ENCODE measurements at places on chromosomes 1 and 21. TPM values are rescaled to one million over a fixed set of nuclear protein-coding genes. Genes with fewer than 3 reads are reported as not detected.

F5 gene
- 1.2 TPM for total RNA-seq

IER5 gene
- total RNA-seq: 22.0 TPM

OR2T2 gene
- not detected for total RNA-seq

ALX3 gene
- not detected for total RNA-seq

S100A7 gene
- not detected for total RNA-seq

DNA sequence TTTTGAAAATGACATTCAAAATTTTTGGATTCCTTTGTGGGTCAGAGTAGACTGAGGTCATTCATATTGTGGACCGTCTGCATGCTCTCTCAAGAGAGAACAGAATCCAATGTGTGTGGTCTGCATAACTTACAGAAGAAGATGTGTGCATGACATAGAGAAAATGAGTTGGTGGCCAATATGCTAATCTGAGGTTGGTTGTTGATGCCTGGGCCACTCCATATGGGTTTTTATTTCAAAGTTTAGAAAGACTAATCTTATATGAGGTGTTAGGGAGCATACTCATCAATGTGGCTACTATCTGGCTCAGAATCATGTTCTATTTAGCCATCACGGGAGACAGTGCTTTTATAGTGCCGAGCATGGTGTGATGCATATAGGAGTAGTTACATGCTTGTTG, 18.2 kb downstream of the NTNG1 start:
- no peaks in the 10 kb centered on the region for H3K36me3 ChIP-seq
- H3K4me3 ChIP-seq: no peak overlapping the region
- H3K4me1 ChIP-seq: no peaks in the 10 kb centered on the region
- no peaks in the 10 kb centered on the region for H3K27me3 ChIP-seq
- no peak for DNase-seq

DNA sequence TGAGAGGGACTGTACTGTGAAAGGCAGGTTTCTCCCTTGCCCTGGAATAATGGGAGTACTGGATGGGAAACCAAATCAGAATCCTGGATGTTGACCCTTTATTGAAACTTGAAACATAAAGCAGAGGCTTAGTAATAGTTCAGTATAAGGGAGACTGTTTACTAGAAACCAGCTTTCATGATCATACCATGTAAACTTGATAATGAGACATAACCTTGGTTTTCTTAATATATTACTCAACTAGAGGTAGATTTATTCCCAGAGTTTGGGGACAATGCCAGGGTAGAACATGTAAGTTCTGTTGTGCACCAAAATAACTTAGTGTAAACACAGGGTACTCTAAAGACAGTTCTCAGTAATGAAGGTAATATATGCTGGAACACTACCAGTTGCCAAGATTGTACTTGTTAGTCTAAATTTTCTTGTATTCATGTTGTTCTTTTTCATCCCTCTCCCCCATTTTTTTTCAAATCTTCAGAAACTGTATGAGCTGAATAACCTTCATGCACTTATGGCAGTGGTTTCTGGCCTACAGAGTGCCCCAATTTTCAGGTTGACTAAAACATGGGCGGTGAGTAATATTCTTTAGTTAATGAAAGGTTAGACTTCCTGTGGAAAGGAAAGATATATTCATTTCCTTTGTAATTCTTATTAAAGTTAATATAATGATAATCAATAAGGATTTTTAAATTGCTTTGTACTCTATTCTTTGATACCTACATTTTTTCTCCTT, 49.6 kb downstream of the ANGPTL1 start:
- DNase-seq: no peak
- no peaks in the 10 kb centered on the region for H3K36me3 ChIP-seq
- no peak overlapping the region for H3K4me3 ChIP-seq
- peaks cover 7% of the 10 kb centered on the region for H3K4me1 ChIP-seq
- H3K27me3 ChIP-seq: no peaks in the 10 kb centered on the region

DNA sequence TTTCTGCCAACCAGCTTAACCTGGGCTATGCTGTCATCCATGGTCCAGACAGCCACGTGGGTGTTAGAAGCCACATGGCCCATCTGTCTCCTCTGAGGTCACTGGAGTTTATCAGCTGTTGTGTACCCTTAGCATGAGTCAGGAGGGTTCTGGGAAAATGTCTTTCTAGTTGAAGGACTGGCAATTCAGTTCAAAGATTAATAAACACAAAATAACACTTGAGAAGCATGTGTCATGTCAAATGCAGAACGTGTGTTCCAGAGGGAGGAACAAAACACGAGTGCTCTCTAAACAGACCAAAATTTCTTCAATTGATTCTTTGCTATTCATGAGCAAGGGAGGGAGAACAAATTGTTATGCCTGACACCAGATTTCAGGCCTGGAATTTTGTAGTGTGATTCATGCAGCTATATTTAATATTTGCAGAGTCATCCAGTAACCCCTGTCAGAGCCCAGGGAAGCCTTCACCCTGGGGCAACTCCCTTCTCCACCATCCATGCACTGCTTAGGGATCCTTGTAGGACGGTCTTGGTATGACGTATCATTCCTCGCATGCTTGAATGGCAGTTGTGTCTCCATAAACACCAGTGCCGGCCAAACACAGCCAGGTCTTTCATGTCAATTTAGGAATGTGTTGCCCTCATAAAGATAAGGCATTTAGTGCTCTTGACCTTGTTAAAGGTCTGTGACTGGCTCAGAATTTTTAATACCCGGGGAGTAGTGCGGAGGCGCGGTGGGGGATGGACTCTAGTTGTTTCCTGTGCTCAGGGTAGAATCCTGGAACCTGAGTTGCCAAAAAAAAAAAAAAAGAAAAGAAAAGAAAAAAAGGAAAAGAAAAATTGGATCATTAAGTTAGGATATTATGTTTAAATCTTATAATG, 27.7 kb upstream of the DYRK1A start:
- H3K4me1 ChIP-seq: peaks cover 19% of the 10 kb centered on the region
- no peaks in the 10 kb centered on the region for H3K36me3 ChIP-seq
- no peak for DNase-seq
- no peaks in the 10 kb centered on the region for H3K27me3 ChIP-seq
- no peak overlapping the region for H3K4me3 ChIP-seq

DNA sequence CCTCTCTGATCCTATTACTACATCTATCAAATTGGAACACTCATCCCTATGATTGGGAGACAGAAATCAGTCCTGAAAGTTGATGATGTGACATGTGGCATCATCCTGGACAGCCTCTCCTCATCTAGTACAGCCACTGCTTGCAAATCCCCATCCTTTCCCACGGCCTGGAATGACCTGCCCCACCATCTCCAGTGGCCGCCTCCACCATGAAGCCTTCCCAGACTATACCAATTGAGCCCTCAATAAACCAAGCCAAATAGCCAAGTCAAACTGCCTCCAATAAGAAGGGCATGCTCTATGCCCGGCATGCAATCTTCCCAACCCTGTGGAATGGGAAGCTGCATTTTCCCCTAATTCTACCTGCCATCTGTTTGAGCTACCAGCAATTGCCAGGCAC, 561 bp upstream of the ARHGEF19 start:
- no peaks in the 10 kb centered on the region for H3K36me3 ChIP-seq
- no peak overlapping the region for H3K27ac ChIP-seq
- H3K4me3 ChIP-seq: no peak overlapping the region
- no peak for DNase-seq

GRCh38 chr1:99789715-99790114, 23.3 kb upstream of the FRRS1 start:
- no peaks in the 10 kb centered on the region for H3K27me3 ChIP-seq
- H3K4me1 ChIP-seq: no peaks in the 10 kb centered on the region

DNA sequence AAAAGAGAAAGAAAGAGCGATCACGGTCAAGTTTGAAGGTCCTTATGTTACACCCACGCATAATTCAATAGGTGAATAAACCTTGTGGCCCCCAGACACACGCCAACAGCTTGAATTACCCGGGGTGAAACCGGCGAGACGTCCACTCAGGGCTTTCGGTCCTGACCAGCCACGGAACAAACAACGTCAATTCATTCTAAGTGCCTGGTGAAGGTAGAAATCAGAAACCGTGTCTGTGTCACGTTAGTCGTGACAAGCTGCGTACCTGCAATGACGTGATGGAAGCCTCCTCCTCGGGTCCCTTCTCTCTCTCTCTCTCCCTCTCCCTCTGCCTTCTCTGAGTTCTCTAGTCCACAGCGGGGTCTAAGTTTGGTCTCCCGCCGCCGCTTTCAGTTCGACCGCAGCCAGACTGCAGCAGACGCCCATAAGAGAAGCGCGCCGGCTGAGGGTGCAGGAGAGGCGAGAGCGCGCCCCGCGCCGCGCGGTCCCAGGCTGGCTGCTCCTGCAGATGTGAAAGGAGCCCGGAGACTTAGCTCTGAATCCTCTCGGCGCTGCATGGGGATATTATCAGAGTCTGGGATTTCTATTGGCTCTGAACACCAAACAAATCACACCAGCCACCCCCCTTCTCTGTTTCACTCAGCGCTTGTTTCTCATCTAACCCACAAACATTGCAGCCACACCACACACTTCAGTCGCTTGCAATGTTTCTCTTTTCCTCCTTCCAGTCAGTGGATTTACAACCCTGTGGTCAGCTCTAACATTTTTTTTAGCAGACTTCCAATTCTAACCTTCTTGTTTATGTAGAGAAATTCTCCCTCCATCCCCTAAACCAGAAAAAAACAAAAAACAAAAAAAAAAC, at the start of gene GREM2:
GREM2 (minus strand) TSS at position 537 of the 862 bp plus-strand sequence. CDS start 118,680 bp downstream, outside the sequence.
- H3K4me1 ChIP-seq: peaks cover 20% of the 10 kb centered on the region
- no peaks in the 10 kb centered on the region for H3K27me3 ChIP-seq
- peak within 1 kb of the TSS; percentile 70 for H3K4me3 ChIP-seq
- peak; percentile 92 for DNase-seq

DNA sequence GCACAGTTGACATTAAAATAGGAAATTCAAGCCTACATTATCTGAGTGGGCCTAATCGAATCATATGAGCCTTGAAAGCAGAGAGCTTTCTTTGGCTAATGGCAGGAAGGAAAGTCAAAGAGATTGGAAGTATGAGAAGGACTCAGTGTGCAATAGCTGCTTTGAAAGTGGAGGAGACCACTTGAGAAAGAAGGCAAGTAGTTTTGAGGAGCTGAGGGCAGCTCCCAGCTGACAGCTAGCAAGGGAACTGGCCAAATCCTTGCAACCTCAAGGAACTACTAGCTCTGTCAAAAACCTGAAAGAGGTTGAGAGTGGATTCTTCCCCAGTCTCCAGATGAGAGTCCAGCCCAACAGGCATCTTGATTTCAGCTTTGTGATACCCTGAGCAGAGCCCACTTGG, 149.0 kb upstream of the CACYBP start:
- DNase-seq: no peak
- no peaks in the 10 kb centered on the region for H3K4me1 ChIP-seq
- H3K36me3 ChIP-seq: no peaks in the 10 kb centered on the region
- H3K27ac ChIP-seq: no peak overlapping the region
- no peak overlapping the region for H3K4me3 ChIP-seq

- no peaks in the 10 kb centered on the region for H3K4me1 ChIP-seq
- H3K27ac ChIP-seq: no peak overlapping the region
- no peaks in the 10 kb centered on the region for H3K36me3 ChIP-seq
- H3K27me3 ChIP-seq: no peaks in the 10 kb centered on the region
- no peak for DNase-seq
Observed at GRCh38 chr1:84780000-84780716, 89.9 kb upstream of the SSX2IP start.

- H3K4me3 ChIP-seq: no peak overlapping the region
- no peaks in the 10 kb centered on the region for H3K27me3 ChIP-seq
- H3K4me1 ChIP-seq: peaks cover 21% of the 10 kb centered on the region
- H3K36me3 ChIP-seq: no peaks in the 10 kb centered on the region
Observed at GRCh38 chr1:180620581-180620980, 11.2 kb upstream of the XPR1 start.

GRCh38 chr1:9700340-9700739, 48.8 kb downstream of the PIK3CD start:
- no peaks in the 10 kb centered on the region for H3K4me1 ChIP-seq
- no peak overlapping the region for H3K27ac ChIP-seq
- H3K4me3 ChIP-seq: no peak overlapping the region
- DNase-seq: no peak
- no peaks in the 10 kb centered on the region for H3K27me3 ChIP-seq
- no peaks in the 10 kb centered on the region for H3K36me3 ChIP-seq

DNA sequence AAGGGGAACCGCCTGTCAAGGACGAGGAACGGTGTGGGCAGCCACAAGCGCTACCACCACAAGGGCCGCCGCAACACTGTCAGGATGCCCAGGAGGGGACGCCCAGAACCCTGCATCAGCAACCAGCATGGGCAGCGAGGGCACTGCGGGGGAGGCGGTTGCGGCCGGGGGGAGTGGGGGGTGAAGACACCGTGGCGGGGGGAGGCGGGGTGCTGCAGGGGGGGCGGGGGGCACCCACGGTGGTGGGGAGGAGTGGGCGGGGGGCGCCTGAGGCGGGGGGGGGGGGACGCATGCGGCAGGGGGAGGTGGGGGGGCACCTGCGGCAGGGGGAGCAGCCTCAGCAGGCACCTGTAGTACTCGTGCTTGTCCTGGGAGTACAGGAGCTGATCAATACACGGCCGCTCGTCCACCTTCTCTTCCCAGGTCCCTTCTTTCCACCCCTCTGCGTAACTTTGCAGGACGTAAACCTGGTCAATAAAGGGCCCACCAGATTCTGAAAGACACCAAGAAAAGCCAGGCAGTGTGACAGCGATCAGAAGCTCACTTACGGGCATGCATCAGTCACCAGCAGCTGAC, 4.6 kb downstream of the POFUT2 start:
- H3K4me1 ChIP-seq: peaks cover 8% of the 10 kb centered on the region
- no peak for DNase-seq
- H3K27me3 ChIP-seq: no peaks in the 10 kb centered on the region
- no peak overlapping the region for H3K27ac ChIP-seq

- H3K36me3 ChIP-seq: peaks cover 20% of the 10 kb centered on the region
- DNase-seq: no peak
- no peaks in the 10 kb centered on the region for H3K4me1 ChIP-seq
- H3K27ac ChIP-seq: no peak overlapping the region
- no peaks in the 10 kb centered on the region for H3K27me3 ChIP-seq
- no peak overlapping the region for H3K4me3 ChIP-seq
Observed at GRCh38 chr1:193210996-193211395, 24.6 kb upstream of the B3GALT2 start.

- H3K4me1 ChIP-seq: no peaks in the 10 kb centered on the region
- DNase-seq: no peak
- H3K27ac ChIP-seq: no peak overlapping the region
- H3K4me3 ChIP-seq: no peak overlapping the region
- no peaks in the 10 kb centered on the region for H3K27me3 ChIP-seq
Observed at GRCh38 chr21:25953659-25954058, 216.9 kb downstream of the APP start.

DNA sequence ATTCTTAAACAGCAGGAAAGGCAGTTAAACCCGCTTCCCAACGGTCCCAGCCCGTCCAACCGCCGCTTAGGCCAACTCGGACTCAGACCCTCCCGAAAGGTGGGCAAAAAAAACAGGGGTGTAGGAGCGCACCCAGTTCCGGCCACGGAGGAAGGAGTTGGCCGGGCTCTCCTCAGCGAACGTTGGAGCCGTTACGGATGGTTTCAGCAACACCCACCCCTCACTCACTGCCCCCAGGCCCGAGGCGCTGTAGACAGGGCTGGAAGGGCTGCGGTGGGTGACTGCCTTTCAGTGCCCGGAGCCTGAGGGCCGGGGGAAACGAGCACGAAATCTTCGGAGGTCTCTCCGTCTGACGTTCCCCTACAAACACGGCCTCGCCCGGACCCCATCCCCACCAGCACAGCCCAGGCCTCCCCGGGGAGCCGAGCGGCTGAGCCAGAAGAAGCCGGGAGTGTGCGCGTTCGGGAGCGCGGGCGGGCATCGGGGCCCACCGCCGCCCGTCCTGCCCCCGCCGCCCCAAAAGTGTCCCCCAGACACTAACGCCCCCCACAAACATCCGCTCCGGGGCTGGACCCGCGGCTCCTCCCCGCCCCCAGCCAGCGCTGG, 1.3 kb downstream of the KDM5B start:
- peak overlapping the region; percentile 89 for H3K27ac ChIP-seq
- no peaks in the 10 kb centered on the region for H3K27me3 ChIP-seq
- DNase-seq: no peak
- no peaks in the 10 kb centered on the region for H3K36me3 ChIP-seq
- H3K4me1 ChIP-seq: peaks cover 66% of the 10 kb centered on the region
- peak overlapping the region; percentile 98 for H3K4me3 ChIP-seq

Measured in esophagus muscularis mucosa (tissue), 4 donors.